ENCODE measurements at places on chromosomes 3 and 15.

DNA sequence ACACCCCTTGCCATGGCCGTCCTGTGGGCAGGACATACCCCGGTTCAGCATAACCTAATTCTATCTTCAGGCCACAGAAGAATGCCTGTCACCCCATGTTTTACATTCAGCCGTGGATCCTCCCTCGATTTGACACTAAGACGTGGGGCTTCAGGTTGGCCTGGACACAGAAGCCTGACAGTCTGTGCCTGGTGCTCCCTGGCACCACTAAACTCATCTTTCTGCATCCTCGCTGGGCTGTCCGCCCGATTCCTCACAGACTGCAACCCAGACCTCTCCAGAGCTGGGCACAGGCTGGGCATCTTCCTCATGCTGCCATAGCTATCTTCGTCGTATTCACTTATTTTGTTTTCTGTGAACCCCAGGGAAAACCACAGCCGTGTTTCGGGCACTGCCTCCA lies 117.8 kb upstream of the IQSEC1 start:
- DNase-seq: no peak

- no peak for DNase-seq
Observed at GRCh38 chr3:134004841-134005240, 24.9 kb downstream of the SLCO2A1 start.

GRCh38 chr3:187759601-187760000 lies 14.3 kb upstream of the BCL6 start:
- DNase-seq: no peak

GRCh38 chr3:49469037-49469935 lies 781 bp upstream of the DAG1 start:
- DNase-seq: no peak

- peak; percentile 63 for DNase-seq
Observed at GRCh38 chr15:74782259-74783071, 585 bp downstream of the CSK start.

- DNase-seq: no peak
Observed at GRCh38 chr3:178705925-178706324, 169.7 kb downstream of the KCNMB2 start.

DNA sequence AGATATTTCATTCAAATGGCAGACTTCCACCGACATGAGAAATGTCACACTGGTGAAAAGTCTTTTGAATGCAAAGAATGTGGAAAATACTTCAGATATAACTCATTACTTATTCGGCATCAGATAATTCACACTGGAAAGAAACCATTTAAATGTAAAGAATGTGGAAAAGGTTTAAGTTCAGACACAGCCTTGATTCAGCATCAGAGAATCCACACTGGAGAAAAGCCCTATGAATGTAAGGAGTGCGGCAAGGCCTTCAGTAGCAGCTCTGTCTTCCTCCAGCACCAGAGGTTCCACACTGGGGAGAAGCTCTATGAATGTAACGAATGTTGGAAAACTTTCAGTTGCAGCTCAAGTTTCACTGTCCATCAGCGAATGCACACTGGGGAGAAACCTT lies 8.6 kb upstream of the ZNF621 start:
- no peak for DNase-seq

DNA sequence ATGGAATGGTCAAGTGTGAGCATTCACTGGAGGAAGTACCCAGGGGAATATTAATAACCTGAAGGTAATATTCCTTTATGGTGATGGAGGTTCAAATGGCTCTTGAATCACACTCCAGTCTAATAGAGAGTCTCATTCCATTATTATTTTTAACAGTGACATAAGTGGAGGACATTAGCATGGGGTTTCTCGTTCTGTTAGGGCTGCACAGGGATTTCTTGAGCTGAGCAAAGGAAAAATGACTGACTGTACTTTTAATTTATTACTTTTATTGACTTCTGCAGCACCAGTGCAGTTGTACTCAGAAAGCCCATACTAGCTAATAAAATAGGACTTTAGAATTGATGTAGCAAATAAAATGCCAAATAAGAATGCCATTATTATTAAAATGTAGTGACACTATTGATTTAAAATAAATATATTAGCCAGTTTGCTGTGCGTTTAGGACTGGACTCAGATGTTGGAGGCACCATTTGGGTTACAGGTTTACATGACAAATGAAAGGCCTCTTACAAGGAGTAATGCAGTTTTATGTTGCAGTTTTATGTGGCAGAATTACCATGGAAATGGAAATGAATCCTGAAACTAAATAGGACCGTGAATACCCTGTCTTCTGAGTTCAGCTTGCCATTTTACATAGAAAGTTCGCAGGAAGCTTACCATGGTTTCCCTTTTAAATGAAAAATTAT lies 705.1 kb upstream of the GRM7 start:
- no peak for DNase-seq

DNA sequence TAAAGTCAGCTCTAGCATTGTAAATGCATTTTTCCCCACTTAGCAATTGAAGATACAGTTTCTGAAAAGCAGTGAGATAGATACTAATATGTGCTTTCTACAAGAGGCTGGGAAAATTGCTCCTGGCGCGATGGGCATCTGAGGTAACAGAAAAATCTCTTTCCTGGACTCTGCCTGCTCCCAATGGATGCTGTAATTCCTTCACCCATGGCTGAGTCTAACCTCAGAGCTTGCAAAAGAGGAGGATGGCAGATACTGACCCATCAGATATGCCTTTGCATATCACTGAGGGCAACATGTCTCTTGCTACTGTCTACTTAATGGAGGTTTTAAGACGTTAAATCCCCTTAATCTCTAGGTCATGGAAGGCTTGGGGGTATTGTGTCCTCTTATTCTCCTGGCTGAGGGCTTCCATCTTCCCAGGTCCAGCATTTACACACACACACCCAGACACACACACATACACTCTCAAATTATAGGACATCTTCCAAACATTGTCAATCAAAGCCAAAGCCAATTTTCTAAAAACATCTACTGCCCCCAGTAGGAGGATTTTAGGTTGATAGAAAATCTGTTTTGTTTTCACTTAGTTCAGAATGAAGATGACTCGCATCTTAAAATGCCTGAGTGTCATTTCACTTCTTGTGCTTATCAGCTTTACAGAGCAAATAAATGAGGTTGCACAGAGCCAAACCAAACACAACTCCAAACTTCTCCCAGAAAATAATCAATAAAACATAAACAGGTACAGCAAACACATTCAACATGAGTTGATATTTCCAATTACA lies 2.4 kb downstream of the TRPM1 start:
- no peak for DNase-seq

DNA sequence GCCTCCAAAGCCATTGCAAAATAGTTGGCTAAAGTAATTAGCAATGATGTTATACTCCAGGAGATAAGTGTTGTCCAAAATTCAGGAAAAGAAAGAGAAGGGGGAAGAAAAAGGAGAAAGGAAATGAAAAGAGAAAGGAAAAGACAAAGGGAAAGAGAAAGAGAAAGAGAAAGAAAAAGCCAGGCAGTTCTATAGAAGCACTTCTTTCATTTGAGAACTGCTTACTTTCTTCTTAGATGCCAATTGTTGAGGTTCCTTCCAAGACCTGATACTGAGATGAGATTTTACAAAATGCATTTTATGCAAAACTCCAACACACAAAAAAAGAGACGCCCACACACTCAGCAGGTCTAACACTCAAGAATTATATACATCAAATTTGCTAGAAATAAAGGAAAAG lies 298.4 kb downstream of the KCNH8 start:
- no peak for DNase-seq

DNA sequence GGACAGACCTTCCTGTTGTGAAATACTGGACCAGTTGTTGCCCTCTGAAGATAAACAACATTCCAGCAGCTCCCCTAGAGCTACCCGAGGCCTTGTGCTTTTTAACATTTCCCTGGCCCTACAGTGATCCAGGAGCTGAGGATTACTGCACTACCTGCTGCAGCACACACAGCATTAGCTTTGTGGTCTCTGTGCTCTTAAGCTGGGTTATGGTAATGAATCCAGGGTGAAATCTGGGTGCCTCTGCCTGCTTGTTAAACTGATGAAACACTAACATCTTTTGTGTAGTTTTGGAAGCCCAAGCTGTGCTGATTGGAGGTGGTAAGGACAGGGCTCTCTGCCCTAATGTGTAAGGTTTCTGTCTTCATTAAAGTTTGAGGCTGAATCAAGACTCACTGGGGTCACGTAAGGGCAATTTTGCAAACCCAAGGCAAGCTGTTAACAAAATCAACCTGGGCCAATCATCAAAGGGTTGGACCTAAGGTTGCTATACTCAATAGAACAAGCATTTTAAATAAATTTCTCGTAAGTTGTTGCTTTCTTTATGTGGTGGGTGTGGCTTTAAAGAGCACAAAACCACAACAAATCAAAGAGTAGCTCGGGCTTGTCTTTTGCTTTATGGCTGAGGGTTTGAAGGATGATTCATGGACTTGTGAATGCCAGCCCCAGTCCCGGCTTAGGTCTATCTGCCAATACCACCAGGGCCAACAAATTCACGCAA lies 183.9 kb downstream of the TPRG1 start:
- peak; percentile 40 for DNase-seq

GRCh38 chr3:71226565-71227269 lies 356.8 kb downstream of the FOXP1 start:
- DNase-seq: peak; percentile 87

- DNase-seq: no peak
Observed at GRCh38 chr3:120449251-120449650, 1.5 kb downstream of the FSTL1 start.

GRCh38 chr3:2512881-2513280 lies 414.2 kb downstream of the CNTN4 start:
- DNase-seq: no peak

GRCh38 chr15:55197719-55198118 lies 978 bp upstream of the RSL24D1 start:
- DNase-seq: no peak

DNA sequence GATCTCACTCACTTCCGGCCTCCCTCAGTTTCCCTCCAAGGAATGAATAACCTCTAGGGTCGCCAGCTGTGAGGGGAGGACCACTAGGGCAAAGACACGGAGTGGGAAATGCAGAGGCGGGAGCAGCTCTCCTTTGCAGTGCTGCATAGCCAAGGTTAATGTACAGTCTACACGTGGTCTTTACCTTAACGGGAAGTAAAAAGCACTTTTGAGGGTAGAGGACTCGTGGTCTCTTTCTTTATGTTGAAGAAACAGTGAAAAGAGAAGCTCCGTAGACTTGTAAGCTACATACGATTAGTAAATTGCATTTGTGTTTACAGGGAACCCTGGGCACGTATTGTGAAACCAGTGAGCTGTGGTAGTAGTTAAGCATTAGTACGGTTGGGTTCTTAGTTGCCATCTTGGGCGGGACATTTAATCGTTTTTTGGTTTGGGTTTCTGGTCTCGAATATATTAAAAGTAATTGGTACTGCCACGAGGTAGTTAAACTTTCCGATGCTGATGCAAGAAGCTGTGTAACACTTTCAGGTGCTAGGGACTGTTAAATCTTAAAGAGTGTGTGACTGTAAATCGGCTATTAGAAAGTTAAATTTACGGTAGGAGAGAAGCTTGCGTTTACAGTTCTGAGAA lies 828 bp downstream of the U2SURP start:
- DNase-seq: no peak

DNA sequence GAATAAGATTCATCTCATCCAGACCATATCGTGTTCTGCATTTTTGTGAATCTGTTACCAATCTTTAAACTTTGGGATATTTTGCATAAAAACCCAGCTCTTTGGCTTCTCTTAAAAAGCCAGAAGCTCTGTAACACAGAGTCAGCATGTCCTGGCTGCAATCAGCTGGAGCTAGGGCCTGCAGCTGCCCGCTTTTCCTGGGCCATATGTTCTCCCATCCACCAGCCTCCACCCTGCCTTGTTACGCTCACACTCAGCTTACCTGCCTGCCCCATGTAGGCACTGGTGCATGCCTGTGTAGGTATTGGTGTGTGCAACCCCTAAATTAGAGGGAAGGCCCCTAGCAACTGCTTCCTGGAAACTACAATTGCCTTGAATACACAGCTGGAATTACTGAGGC lies 48.2 kb downstream of the CRYGS start:
- DNase-seq: no peak

DNA sequence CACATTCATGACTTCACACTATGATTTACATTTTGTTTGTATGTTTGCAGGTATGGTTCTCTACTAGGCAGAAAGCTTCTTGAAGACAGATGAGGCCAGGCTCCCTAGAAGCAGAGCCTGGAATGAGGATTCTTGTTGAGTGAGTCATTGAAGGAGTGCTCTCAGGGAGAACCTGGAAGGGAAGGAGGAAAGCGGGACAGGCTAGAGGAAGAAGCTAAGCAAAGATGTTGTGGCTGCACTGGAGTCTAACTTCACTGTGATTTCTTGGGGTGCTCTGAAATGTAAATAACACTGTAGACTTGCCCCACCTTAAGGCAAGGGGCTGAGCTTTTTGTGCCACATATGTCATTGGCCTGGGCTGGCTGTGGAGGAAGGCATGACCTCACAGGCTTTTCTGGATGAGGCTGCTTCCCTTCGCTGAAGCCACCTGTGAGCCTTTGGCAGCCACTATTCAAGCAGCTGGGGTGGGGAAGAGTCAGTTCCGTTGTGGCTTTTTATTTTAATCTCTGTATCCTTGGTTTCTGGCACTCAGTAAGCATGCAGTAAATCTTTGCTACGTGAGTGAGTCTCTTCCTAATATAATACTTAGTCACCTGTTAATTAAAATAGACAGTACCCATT lies 307.3 kb downstream of the SV2B start:
- DNase-seq: no peak

DNA sequence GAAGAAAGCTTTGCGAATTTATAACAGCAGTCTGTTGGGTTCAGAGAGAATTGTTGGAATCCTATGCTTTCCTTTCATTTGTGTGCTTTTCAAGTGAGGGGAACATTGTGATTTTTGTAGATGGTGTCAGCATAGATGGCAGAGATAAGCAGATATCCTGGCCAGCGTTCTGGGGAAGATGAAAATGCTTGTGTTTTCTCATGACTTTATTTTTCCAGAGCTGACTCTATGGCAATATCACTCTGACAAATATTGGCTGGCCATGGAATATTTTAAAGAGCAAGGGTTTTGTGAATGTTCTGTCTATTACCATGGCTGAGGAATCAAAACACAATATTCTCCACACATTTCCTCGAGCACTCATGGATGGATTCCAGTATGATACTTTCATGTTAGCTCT lies 108.8 kb downstream of the MITF start:
- no peak for DNase-seq

- no peak for DNase-seq
Observed at GRCh38 chr3:55488398-55489055, 1.4 kb upstream of the WNT5A start.

- DNase-seq: no peak
Observed at GRCh38 chr3:124345845-124346244, 353.9 kb upstream of the ROPN1 start.

- DNase-seq: no peak
Observed at GRCh38 chr3:169475576-169475975, 187.9 kb downstream of the MECOM start.

DNA sequence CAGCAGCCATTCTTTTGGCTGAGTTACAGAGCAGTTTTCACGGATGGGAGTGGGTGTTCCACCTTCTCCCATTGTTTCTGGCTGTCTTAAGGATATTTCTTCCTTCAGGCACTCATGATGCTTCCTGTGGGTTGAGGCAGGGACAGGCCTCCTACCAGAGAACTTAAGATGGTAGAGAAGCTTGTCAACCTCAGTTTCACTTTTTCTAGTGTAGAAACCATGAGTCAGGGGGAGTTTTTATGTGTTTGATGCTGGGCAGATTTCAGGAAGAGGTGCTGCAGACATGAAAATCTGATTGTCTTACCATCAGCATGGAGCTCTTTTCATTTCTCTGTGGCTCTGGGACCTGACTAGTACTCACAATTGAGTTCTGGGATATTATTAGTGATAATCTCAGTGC lies 48.7 kb upstream of the VEPH1 start:
- DNase-seq: no peak

Data from activated CD8-positive, alpha-beta memory T cell treated with anti-CD3 and anti-CD28 coated beads, Interleukin-2, amount 50 U/mL, for 4 hours (primary cell).